ENCODE measurements at places on chromosomes 1 and 21. TPM values are rescaled to one million over a fixed set of nuclear protein-coding genes. Genes with fewer than 3 reads are reported as not detected.
A peak's percentile ranks its signal among the peaks of the same experiment; 100 is the strongest.

DNA sequence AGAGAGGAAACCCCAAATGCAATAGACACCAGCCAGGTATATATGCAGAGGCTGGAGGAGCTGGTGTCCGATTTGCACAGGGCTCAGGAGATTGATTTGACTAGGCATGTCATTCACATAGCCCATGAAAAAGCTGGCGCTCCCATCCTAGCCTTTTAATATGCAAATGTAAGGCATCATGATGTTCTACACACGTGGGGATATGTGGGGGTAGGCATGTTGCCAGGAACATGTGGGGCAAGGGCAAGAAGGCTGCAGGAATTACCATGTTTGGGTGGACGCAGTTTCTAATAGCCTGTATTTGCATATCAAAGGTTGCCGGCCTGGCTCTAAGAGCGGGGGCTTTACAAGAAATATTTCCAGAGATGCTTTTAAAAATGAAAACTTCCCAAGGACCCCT, 11.7 kb upstream of the SH3GLB1 start:
- peaks cover 16% of the 10 kb centered on the region for H3K27me3 ChIP-seq
- no peak overlapping the region for H3K27ac ChIP-seq
- H3K36me3 ChIP-seq: no peaks in the 10 kb centered on the region
- peaks cover 10% of the 10 kb centered on the region for H3K4me1 ChIP-seq
- H3K4me3 ChIP-seq: no peak overlapping the region

DNA sequence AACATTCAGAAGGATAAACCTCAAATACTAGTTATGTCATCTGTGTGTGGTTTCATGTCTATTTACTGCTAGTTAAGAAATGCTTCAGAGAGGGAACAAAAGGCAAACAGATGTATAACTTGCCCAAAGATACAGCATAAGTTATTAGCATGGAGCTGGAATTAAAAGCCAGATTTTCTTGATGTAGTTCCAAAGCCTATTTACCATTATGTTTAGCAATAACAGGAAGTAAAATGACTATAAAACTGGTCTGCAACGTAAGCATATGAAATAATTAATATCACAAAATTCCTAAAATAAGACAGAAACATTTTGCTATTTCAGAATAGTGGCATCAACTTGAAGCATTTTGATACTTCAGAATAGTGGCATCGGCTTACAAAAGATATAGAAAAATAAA, 1232.8 kb downstream of the NCAM2 start:
- no peaks in the 10 kb centered on the region for H3K4me1 ChIP-seq
- no peak overlapping the region for H3K4me3 ChIP-seq
- no peaks in the 10 kb centered on the region for H3K36me3 ChIP-seq
- no peaks in the 10 kb centered on the region for H3K27me3 ChIP-seq

DNA sequence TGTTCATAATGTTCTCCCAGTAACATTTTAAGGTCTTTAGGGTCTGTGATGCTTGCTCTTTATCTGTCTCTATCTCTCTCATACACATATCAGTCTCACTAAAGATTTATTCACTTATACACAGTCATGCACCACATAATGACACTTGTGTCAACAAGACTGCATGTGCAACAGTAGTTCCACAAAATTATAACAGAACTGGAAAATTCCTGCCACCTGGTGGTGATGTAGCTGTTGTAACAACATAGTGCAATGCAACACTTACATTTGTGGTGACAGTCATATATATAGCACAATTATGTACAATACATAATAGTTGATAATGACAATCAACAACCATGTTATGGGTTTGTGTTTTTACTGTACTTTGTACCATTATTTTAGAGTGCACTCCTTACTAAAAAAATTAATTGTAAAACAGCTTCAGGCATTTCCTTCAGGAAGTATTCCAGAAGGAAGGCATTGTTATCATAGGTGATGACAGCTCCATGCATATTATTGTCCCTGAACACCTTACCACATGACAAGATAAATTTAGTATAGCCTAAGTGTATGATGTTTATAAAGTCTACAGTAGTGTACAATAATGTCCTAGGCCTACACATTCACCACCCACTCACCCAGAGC, 8.1 kb downstream of the TDRD5 start:
- H3K27ac ChIP-seq: no peak overlapping the region
- H3K27me3 ChIP-seq: peaks cover 25% of the 10 kb centered on the region
- no peaks in the 10 kb centered on the region for H3K36me3 ChIP-seq

GRCh38 chr1:26785611-26786436, 1.9 kb upstream of the PIGV start:
- H3K27ac ChIP-seq: peak overlapping the region; percentile 100
- DNase-seq: no peak
- no peaks in the 10 kb centered on the region for H3K27me3 ChIP-seq

GRCh38 chr1:204970937-204971336, 72.1 kb upstream of the CNTN2 start:
- no peaks in the 10 kb centered on the region for H3K4me1 ChIP-seq
- H3K36me3 ChIP-seq: no peaks in the 10 kb centered on the region
- DNase-seq: no peak
- H3K4me3 ChIP-seq: no peak overlapping the region
- peaks cover 35% of the 10 kb centered on the region for H3K27me3 ChIP-seq

Gene GBP6
- total RNA-seq: not detected

DNA sequence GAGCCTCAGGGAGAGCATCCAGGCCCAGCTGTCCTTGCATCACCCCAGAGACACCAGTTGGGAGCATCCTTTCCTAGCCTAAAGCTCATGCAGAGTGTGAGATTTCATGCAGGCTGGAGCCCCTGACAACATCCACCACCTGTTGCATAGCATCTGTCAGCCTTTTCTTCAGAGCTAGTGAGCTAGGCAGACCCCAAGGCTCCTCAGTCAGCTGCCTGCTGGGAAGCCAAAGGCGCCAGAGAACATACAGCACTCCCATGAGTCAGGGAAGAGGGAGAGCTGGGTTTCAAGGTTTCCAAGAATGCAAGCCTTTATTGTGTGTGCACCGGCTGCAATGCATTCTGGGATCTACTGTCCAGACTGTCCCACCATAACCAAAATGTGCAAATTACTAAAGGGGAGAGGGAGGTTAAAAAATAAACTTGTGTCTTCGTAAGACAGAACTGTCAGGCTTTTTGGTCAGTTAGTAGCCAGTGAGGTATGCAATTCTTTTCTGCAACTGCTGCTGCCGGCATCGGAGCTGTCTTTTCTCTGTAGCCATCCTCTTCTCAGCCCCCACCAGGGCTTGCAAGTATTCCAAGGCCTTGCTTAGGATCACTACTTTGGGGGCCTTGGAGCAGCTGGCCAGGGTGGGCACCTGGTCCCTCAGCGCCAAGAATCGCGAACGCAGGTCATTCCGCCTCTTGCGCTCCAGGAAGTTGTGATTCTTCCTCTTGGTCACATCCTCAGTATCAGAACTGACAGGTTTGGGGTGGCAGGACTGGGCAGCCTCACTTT, 4.6 kb downstream of the MYCL start:
- no peak overlapping the region for H3K27ac ChIP-seq
- H3K27me3 ChIP-seq: peaks cover 50% of the 10 kb centered on the region
- H3K4me1 ChIP-seq: peaks cover 16% of the 10 kb centered on the region
- no peak for DNase-seq

Gene PGM1
- 34.9 TPM for total RNA-seq

Data from osteocyte (in vitro differentiated cells).